IPS DF 19.7 (cell line): ENCODE measurements at places on chromosomes 5 and 9.

DNA sequence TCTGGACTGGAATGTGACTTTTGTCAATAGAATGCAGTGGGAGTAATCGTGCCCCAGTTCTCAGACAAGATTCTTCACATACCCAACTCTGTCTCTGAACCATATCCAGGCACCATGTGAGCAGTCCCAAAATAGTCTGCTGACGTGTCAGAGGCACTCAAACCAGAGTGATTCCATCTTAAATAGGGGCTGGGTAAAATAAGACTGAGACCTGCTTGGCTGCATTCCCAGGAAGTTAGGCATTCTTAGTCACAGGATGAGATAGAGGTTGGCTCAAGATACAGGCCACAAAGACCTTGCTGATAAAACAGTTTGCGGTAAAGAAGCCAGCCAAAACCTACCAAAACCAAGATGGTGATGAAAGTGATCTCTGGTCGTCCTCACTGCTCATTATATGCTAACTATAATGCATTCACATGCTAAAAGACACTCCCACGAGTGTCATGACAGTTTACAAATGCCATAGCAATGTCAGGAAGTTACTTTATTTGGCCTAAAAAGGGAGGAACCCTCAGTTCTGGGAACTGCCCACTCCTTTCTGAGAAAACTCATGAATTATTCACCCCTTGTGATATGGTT, 16.9 kb upstream of the PLCXD3 start:
- DNase-seq = no peak

DNA sequence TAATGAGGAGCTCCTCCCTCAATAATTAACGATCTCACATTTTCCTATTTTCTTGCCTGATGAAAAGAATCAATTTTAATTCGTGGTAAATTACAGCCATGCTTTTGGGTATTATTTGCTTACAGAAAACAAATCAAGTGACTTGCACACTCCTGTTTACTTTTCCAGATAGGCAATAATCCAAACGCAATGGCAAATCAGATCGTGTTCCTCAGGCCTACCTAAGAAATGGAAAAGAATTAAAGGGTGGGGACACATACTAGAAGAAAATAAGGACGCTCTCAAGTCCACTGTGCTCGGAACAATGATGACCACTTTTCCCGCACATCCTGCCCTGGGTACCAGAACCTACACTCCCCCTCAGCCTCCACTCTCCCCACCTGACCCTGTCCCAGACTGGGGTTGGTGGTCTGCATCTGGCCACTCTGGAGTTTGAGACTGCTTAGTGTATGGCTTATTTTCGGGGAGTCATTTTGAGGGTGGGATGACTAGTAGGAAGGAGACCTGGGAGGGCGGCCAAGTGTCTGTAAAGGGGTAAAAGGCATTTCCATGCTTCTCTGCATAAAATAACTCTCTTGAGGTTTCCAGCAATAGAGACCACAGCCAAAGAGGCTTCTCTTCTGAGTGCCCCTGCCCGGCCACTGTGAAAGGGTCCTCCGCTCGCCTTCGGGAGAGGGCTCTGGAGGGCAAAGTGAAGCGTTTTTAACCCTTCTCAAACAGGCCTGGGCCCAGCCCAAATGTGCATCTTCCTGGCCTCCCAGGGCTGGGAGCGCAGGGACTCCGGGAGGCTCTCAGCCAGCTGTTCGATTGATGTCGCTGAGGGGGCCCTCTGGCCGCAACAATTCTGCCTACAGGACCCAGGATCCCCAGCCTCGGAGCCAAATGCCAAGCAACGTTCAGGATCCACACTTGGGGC, 4.5 kb upstream of the OTP start:
- no peak for DNase-seq

DNA sequence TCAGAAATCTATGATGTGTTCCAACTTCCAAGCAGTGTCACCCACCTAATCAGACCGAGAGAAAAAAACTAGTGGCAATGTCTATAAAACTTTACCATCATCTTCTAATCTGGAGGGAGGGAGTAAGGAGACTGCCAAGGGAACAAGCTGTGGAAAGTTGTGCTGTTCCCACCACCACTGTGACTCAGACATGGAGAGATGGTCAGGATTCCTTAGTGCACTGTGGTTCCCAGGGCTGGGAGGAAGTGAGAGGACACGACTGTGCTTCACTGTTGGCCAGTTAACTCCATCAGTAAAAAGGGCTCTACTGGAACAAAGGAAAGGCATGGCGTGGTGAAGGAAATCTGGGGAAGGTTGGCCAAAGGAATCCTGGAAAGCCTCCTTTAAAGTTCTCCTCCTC, 18.8 kb downstream of the TICAM2 start:
- no peak for DNase-seq

GRCh38 chr9:1073497-1073896, 23.3 kb downstream of the DMRT2 start:
- DNase-seq = no peak
